Adrenal gland (tissue), 19 donors: ENCODE measurements at places on chromosomes 2 and 18. TPM values are rescaled to one million over a fixed set of nuclear protein-coding genes. Genes with fewer than 3 reads are reported as not detected.

Gene SCYGR4
- not detected for total RNA-seq

DNA sequence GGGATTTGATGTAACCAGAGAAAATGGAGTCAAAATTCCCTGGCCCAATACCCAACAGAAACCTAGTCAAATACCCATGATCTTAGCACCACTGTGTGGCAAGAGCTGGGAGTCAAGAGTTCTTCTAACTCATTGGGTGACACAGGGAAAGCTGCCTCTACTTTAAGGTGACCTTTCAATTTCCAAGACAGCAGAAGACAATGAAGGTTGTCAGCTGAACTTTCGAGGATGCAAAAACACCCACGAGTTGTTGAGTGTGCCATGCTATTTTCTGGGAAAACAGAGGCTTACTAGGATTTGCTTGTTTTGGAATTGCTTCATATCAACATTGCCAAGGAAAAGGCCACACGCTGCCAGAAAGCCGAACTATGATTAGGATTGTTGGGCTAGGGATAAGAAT lies 61.6 kb upstream of the CYRIA start:
- no peaks in the 10 kb centered on the region for H3K27me3 ChIP-seq
- H3K36me3 ChIP-seq: no peaks in the 10 kb centered on the region

- DNase-seq: no peak
- H3K4me1 ChIP-seq: no peaks in the 10 kb centered on the region
- no peak overlapping the region for H3K27ac ChIP-seq
- H3K4me3 ChIP-seq: no peak overlapping the region
Observed at GRCh38 chr2:32562906-32563305, 64.9 kb upstream of the TTC27 start.

GRCh38 chr2:188786368-188786841 lies 187.8 kb upstream of the COL3A1 start:
- H3K36me3 ChIP-seq: no peaks in the 10 kb centered on the region
- H3K4me3 ChIP-seq: no peak overlapping the region
- no peak for DNase-seq
- peaks cover 17% of the 10 kb centered on the region for H3K4me1 ChIP-seq

GRCh38 chr2:71832844-71833243 lies 314.8 kb downstream of the CYP26B1 start:
- no peaks in the 10 kb centered on the region for H3K4me1 ChIP-seq
- no peak overlapping the region for H3K4me3 ChIP-seq
- H3K36me3 ChIP-seq: no peaks in the 10 kb centered on the region

GRCh38 chr2:100230754-100231153 lies 88.4 kb upstream of the AFF3 start:
- no peaks in the 10 kb centered on the region for H3K36me3 ChIP-seq
- H3K27ac ChIP-seq: no peak overlapping the region
- no peak overlapping the region for H3K4me3 ChIP-seq
- no peak for DNase-seq
- H3K27me3 ChIP-seq: no peaks in the 10 kb centered on the region

DNA sequence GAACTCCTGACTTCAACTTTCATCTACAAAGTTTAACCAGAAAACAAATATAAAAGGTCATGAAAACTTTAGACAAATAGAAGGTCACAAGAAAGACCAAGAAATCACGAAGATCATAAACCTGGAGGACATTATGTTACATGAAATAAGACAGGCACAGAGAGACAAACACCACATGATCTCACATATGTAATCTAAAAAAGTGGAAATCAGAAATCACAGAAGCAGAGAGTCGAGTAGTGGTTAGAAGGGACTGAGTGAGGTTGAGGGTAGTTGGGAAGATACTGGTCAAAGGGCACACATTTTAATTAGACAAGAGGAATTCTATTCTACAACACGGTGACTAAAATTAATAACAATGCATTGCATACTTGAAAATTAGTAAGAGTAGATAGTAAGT lies 1.4 kb downstream of the GCFC2 start:
- H3K4me3 ChIP-seq: peak overlapping the region; percentile 65
- H3K27me3 ChIP-seq: no peaks in the 10 kb centered on the region
- H3K36me3 ChIP-seq: peaks cover 13% of the 10 kb centered on the region

DNA sequence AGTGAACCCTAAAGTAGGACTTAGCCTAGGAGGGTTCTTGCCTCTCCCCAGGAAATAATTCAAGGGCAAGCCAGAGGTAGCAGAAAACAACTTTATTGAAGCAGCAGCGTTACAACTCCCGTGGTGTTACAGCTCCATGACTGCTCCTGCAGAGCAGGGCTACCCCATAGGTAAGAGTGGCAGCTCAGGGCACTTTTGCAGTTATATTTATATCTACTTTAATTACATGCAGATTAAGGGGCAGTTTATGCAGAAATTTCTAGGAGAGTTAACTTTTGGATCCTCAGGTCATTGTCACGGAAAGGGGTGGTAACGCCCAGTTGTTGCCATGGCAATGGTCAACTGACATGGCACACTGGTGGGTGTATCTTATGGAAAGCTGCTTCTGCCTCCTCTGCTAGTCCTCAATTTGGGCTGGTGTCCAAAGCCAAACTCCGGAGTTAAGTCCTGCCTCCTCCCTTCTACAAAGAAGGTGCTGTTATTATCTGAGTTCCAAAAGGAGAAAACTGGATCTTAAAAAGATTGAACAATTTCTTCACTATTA lies 1413.0 kb downstream of the DSC3 start:
- no peaks in the 10 kb centered on the region for H3K36me3 ChIP-seq
- H3K4me1 ChIP-seq: no peaks in the 10 kb centered on the region
- no peak overlapping the region for H3K4me3 ChIP-seq
- no peaks in the 10 kb centered on the region for H3K27me3 ChIP-seq
- H3K27ac ChIP-seq: no peak overlapping the region
